ENCODE measurements at places on chromosomes 12 and 14. TPM values are rescaled to one million over a fixed set of nuclear protein-coding genes. Genes with fewer than 3 reads are reported as not detected.

DNA sequence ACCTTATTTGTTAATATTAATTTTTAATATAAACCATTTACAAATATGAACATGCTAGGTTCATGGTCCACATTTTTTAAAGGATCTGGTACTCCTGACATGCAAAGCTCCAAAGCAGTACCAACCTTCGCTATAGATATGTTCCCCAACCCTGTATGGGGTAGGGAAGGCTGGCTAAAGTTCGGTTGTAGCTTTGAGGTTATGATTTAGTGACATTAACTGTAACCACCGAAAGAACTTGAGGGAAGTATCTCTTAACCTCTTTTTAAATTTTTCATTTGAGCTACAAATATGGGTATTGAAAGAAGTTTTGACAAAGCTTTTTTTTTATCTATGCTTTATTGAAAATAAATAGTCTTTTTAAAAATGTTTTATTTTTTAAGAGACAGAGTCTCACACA, 115.5 kb downstream of the DYRK2 start:
- no peaks in the 10 kb centered on the region for H3K36me3 ChIP-seq
- no peaks in the 10 kb centered on the region for H3K27me3 ChIP-seq
- peaks cover 16% of the 10 kb centered on the region for H3K4me1 ChIP-seq

DNA sequence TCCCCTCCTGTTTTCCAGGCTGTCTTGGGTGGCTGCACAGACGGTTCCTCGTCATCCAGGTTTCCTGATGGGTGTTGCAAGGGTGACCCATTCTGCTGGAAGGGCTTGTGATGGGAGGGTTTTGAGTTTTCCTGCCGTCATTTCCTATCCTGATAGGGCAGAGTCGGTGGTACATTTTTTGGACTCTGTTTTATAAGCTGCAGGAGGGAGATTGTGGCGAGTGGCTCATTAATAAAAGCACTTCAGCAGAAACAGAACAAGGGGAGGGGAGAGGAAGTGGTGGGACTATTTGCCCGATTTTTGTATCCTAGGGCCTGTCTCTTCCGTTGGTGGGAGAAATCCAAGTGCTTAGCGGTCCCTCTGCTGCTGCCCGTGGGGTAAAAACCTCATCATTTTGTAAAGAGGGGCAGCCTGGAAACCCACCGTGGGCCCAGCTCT, 40.0 kb downstream of the TSPAN9 start:
- no peaks in the 10 kb centered on the region for H3K36me3 ChIP-seq
- DNase-seq: no peak
- no peaks in the 10 kb centered on the region for H3K27me3 ChIP-seq

DNA sequence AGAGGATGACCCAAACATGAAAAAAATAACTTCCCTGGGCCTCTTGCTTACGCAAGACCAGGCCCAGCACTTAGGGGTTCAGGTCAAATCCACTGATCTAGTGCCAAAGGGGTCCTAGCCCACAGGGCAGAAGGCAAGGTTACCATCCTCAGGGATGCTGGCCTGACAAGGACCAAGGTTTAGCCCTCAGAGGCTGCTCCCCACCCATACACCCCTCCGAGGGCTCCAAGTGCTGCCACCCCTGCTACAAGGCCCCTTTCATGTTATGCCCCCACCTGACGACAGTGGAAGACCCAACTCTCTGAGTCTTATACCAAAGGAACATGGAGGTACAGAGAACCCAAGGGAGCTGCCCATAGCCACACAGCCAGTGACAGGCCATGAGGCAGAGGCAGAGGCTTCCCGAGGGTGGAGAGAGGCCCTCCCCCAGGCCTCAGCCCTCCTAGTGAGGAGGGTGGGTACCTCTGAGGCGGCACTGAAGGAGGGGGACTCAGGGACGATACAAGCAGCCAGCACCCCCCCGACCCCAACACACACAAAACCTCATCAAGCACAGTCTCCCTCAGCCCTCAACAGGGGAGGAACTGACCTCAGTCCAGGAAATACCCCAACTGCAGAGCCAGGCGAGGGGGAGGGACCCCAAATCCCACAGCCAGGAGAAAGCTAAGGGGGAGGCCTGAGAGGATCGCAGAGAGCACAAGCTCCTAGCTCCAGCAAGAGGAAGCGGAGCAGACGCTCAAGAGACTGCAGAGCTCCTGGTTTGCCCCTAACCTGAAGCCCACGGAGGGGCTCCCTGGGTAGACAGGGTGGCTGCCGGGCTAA, 37.0 kb downstream of the ANAPC7 start:
- no peaks in the 10 kb centered on the region for H3K27me3 ChIP-seq
- no peak for DNase-seq
- no peaks in the 10 kb centered on the region for H3K4me1 ChIP-seq
- H3K27ac ChIP-seq: no peak overlapping the region

PRICKLE1 gene
- total RNA-seq: 13.2 TPM

INHBC gene
- not detected for total RNA-seq

DNA sequence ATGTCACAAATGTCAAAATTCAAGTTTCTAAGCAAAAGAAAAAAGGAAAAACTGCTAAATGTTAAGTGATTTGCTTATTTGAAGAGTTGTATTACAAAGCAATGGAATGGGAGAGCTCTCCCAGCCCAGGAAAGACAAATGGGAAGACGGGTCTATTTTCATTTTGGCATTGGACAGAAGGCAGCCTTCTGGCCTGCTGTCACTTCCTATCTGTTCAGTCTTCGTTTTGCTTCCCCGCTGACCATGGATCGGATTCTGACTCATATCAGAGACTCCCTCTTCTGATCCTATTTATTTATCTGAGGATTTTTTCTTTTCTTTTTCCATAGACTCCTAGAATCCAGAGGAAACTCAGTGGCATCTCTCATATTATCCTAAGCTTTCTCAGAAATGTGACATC, 634.9 kb downstream of the DIO2 start:
- H3K4me1 ChIP-seq: no peaks in the 10 kb centered on the region
- H3K27me3 ChIP-seq: no peaks in the 10 kb centered on the region
- H3K4me3 ChIP-seq: no peak overlapping the region
- no peak for DNase-seq
- H3K27ac ChIP-seq: no peak overlapping the region

RBP5 gene
- not detected for total RNA-seq

- H3K4me1 ChIP-seq: no peaks in the 10 kb centered on the region
- H3K27ac ChIP-seq: no peak overlapping the region
- H3K36me3 ChIP-seq: no peaks in the 10 kb centered on the region
- DNase-seq: no peak
- 0 out of 2 replicates have a peak, but pooled peaks cover 7% of the 10 kb centered on the region for H3K27me3 ChIP-seq
These were observed 249.2 kb downstream of the TTC6 start for GRCh38 chr14:37844614-37845013.

- H3K36me3 ChIP-seq: no peaks in the 10 kb centered on the region
- H3K4me1 ChIP-seq: no peaks in the 10 kb centered on the region
- no peak overlapping the region for H3K27ac ChIP-seq
- H3K4me3 ChIP-seq: no peak overlapping the region
These were observed 5.1 kb downstream of the SLC4A8 start for GRCh38 chr12:51429700-51430099.

DNA sequence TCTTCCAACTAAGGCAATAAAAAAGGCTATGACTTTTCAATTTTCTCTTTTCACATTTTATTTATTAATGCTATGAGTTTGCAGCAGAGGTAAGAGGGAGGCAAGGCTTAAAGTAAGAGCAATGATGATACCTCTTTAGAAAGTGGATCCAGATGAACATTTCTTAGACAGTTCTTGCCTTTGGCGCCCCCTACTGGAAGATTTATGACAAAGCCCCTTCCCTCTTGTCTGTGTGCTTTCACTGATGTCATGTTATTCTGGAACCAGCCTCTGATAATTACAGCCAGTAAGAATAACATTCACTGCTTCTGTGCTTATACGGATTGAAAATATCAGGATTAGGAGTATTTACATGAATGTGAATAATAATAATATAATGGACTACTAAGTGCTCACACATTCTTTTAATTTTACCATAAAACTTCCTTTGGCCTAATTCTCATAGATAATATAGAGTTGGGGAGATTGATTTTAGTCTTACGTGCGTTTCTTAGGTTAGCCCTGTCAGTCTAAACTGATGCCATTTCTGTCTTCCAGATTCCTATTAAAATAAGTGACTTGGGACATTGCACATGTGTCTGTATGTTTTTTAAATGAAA, 1929.9 kb upstream of the SEL1L start:
- no peak overlapping the region for H3K27ac ChIP-seq
- no peaks in the 10 kb centered on the region for H3K4me1 ChIP-seq
- DNase-seq: peak; percentile 67

DNA sequence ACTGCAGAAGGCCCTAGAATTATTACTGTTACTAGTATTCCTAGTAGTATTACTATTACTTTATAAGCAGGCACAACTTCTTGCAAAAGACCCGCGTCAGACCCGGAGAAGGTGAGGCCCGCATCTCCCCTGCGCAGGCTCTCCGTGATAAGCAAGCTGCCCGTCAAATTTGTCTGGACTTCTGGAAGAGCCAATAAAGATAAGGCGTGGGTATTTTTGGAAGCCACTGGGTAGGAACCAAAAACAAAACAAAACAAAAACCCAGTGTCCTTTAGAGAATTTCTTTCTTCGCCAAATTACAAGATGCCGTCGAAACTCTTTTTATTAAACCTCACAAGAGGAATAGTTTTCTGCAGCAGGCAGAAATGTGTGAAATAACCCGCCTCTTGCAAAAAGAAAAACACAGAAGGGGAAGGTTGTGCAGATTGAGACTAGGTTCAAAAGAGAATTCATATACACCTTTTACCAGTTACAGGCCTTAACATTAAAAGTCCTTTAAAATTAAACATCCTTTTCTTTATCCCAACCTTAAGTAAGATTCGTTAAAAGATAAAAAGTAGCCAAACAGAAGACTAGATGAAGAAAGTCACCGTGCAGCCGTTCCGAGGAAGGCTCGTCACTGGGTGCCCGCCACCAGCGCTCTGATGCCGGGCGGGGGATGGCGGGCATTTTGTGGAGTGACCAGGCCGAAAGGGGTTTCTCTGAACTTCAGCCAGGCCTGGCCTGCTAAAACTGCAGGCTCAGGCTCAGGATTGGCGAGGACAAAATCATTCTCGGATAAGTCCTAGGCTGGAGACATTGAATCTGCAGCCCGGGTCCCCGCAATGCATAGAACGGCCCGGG, 1.6 kb downstream of the TBX5 start:
- H3K27me3 ChIP-seq: no peaks in the 10 kb centered on the region
- DNase-seq: peak; percentile 66
- peaks cover 31% of the 10 kb centered on the region for H3K4me1 ChIP-seq
- peak overlapping the region; percentile 91 for H3K4me3 ChIP-seq
- peak overlapping the region; percentile 95 for H3K27ac ChIP-seq

- H3K4me3 ChIP-seq: peak within 1 kb of the TSS; percentile 80
- H3K27me3 ChIP-seq: no peaks in the 10 kb centered on the region
- peak; percentile 93 for DNase-seq
- H3K27ac ChIP-seq: peak within 1 kb of the TSS; percentile 96
- H3K4me1 ChIP-seq: peaks cover 44% of the 10 kb centered on the region
These were observed at the start of gene CKAP4 for GRCh38 chr12:106247674-106248311. CKAP4 (minus strand) TSS chr12:106248020; CDS start chr12:106247851, 169 bp downstream.

DNA sequence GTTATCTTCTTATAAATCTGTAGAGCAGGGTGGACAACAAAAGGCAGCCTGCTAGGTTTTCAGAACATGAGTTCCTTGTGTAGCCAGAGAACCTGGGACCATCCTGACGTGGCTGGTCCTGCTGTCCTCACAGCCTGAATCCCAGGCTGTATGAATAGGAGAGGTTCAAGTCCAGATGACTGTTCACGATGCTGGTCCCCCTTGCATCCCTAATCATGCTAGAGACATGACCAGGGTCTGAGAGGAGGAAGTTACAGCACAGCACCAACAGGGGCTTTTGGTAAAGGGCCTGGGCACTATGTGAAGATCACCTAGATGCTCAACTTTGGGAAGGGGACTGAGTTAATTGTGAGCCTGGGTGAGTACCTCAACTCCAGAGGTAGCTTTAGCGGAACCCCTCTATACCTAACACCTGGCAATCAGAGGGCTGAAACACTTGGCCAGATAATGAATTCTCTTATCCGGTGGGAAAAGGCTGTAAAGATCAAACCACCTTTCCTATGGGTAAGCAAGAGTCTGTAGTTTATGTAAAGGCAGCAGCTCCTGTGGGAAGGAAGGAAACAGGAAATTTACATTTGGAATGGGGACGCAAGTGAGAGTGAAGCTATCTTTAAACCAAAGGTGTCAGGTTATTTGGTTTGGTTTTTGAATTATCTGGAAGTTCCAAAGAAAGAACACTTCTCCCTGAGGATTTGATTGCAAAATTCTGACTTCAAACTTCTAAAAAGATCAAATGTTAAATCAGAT, 112.8 kb downstream of the DAD1 start:
- peaks cover 8% of the 10 kb centered on the region for H3K4me1 ChIP-seq
- H3K36me3 ChIP-seq: no peaks in the 10 kb centered on the region
- H3K4me3 ChIP-seq: no peak overlapping the region
- no peak for DNase-seq
- peaks cover 17% of the 10 kb centered on the region for H3K27me3 ChIP-seq
- H3K27ac ChIP-seq: no peak overlapping the region

DNA sequence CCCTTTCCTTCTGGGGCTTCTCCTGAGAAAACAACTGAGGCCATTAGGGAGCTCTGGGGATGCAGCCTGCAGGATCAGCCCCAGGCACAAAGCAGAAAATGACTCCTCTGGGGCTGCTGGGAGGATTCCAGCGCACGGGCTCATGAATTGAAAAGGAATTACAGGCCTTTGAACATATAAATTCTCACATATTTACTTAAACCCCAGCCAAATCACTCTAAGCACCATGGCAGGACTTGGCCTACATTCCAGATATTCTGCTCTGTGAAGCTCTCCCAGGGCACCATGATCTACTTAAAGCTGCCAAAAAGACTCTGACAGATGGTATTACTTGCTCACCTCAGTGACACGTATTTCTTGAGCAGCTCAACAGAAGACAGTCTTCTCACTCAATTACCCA, 87.2 kb downstream of the ZFC3H1 start:
- H3K4me3 ChIP-seq: no peak overlapping the region
- H3K4me1 ChIP-seq: no peaks in the 10 kb centered on the region
- no peak for DNase-seq
- no peak overlapping the region for H3K27ac ChIP-seq
- H3K36me3 ChIP-seq: no peaks in the 10 kb centered on the region

DNA sequence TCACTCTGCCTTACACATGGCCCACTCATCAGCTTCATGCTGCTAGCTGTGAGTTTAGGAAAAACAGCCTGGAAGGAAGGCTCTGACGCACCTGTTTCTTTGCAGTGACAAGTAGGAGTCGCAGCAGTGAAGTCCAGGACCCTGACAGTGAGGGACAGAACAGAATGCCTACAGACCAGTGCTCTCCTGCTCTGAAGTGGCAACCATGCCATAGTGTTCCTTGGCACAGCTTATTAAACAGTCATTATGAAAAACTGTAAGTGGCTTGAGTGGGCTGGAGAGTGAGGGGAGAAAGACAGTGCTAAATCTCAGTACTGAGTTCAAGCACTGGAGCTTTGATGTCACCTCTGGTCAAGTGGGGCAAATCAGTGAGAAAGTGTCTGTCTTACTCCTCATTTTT, 61.7 kb downstream of the MYRFL start:
- no peak overlapping the region for H3K4me3 ChIP-seq
- no peaks in the 10 kb centered on the region for H3K4me1 ChIP-seq
- no peak overlapping the region for H3K27ac ChIP-seq

SNAPC1 gene
- total RNA-seq: 35.9 TPM

CLEC14A gene
- total RNA-seq: not detected

DNA sequence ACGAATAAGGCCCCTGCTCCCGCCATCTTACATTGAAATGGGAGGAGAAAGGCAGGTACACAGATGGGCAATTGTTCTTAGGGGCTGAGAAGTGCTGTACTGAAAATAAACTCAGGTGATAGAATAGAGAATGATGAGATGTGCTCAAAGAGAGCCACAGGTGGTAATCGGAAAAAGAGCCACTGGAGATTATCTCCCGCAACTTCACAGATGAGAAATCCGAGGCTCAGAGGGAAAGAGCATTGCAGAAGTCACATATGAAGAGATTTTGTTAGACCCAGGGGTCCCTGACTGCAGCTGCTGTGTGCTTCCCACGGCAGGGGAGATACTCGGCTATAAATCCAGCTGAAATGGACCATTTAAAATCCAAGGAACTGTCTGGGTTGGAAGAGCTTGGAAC, 73.7 kb downstream of the PRIMA1 start:
- H3K4me1 ChIP-seq: no peaks in the 10 kb centered on the region
- DNase-seq: no peak
- H3K27ac ChIP-seq: no peak overlapping the region

OLR1 gene
- 6.3 TPM for total RNA-seq
